Suprapubic skin (tissue), 4 donors: ENCODE measurements at places on chromosomes 3 and 15.
A peak's percentile ranks its signal among the peaks of the same experiment; 100 is the strongest.

GRCh38 chr3:193377591-193377990, 962 bp downstream of the ATP13A5 start:
- no peak for DNase-seq

DNA sequence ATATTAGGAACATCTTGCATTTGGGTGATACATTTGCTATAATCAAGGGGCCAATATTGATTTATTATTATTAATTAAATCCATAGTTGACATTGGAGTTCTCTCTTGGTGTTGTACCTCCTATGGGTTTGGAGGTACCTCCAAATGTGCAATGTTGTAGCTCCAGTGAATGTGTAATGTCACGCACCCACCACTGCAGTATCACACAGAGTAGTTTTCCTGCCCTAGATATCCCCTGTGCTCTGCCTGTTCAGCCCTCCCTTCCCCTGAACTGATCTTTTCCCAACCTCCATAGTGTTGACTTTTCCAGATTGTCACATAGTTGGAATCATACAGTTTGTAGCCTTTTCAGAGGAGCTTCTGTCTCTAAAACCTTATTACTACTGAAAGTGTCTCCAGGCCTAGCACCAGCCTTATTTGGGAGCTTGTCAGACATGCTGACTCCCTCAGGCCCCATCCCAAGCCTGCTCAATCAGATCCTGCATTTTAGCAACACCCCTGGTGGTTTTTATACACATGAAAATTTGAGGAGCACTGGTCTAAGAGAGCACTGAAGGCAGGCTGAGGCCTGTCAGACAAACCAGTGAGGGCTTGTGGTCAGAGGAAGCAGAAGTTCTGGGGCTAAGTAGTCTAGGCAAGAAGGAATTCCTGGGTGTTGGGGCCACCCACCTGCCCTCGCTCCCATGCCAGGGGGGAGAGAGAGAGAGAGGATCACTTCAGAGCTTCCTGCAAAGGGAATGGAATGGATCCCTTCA, 73.4 kb downstream of the SLC6A11 start:
- no peak for DNase-seq

- no peak for DNase-seq
Observed at GRCh38 chr3:183300996-183301562, 48.0 kb downstream of the B3GNT5 start.

- DNase-seq, result no peak
Observed at GRCh38 chr15:70227147-70227546, 129.4 kb upstream of the TLE3 start.

DNA sequence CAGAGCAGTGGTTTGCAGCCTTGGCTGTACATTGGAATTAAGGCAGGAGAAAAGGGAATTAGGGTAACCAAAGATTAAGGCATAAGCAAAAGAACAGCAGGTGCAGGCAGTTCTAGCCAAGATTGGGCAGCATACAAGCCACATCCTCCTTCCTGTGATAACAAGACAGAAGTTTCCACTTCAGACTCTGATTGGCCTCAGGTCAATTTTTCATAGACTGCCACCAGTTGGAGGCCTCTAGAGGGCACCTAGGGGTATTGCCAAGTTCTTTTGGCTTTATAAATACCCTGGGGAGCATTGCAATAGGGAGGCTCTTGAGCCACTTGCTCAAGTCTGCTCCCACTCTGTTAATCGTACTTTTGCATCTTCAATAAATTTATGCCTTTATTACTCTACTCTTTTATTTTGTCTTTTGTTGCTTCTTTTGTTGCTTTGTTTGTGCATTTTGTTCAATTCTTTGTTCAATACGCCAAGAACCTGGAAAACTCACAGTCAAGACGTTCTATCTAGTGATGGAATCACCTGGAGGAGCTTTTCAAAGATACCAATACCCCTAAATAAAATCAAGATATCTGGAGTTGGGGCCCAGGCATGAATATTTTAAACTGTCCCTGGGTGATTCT, 32.2 kb upstream of the FMN1 start:
- no peak for DNase-seq

DNA sequence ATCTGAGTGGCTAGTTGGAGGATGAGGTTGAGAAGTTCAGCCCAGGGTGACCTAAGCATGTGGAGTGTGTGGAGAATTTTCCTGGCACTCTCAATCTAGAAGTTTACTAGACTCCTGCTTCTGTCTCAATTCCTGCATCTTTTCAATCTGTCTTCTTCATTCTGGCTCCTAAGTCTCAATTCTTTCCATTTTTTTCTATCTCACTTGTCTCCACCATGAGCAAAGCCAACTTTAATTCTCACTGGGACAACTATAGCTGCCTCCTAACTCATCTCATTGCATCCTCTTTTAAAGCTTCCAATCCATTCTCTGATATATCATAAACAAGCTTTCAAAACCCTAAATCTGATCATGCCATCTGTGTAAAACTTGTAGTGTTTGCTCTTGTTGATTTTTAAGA, 569.3 kb downstream of the NAALADL2 start:
- DNase-seq, result no peak

DNA sequence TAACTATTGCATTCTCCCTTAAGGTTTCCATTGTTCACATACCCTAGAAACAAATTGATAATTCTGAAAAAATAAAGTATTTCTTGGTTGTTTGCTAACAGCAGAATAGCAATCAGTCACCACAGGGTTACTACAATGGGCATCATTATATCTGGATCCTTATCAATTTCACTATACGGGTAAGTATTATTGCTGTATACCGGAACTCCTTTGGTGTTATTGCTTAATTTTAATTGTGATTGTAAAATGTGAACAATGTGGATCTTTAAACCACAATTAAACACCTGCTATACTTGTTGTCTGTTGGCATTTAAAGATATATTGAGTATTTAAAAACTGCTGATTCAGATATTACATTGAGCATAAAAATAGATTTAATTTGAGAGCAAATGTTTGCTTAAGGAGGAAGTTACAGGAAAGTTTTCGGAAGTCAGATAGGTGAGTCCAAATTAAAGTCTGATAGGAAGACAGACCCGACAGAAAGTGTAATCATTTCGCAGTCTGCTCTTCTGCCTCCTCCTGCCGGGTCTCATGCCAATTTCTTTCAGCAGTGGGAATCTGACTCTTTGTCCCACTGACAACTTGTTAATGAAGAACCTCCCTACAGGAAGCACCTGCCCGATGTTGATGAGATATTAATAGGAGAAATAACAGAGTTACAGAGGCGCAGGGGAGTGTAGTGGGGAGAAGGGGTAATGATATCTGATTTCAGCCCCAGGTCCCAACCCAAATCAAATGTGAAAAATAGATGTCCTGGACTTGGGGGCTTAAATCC, 169.7 kb upstream of the TBC1D5 start:
- DNase-seq, result no peak

DNA sequence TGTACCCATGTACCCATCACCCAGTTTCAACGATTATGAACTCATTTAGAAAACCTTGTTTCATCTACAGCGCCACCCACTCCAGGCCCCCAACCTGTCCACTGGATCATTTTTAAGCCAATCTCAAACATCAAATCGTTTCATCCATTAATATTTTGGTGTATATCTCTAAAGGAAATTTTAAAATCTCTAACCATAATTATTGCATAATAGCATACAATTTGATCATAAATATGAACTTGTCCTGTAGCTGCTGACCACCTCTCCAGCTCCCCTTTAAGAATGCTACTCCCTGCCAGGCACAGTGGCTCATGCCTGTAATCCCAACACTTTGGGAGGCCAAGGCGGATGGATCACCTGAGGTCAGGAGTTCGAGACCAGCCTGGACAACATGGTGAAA, 2.8 kb upstream of the C3orf70 start:
- DNase-seq, result no peak

GRCh38 chr3:183591881-183592521, 36.5 kb upstream of the KLHL6 start:
- no peak for DNase-seq

- peak; percentile 40 for DNase-seq
Observed at GRCh38 chr3:195113536-195114425, 157.2 kb downstream of the XXYLT1 start.

- no peak for DNase-seq
Observed at GRCh38 chr15:57323806-57324589, 52.3 kb upstream of the CGNL1 start.

GRCh38 chr3:108503722-108504121, 6.7 kb downstream of the MYH15 start:
- no peak for DNase-seq

GRCh38 chr3:42042747-42043098, 48.4 kb upstream of the TRAK1 start:
- DNase-seq, result no peak

GRCh38 chr3:115804200-115804599, 180.9 kb downstream of the GAP43 start:
- no peak for DNase-seq

DNA sequence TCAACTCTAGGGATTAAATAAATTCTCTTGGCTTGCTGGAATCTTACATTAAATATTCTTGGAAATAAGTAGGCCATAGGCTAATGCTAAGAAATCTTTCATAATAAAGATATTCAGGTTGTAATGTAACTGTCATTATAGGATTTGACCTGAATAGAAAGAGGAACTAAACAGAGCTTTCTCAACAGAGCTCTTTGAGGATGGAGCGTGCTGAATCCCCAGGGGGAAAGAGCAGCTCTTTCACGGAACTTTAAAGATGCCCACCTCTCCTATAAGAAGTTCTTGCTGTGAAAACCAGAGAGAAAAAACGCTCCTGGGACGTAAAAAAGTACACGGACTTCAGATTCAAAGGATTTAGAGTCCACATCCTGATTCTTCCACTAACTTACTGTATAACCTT, 77.9 kb downstream of the NTRK3 start:
- DNase-seq, result no peak
